ENCODE measurements at places on chromosomes 7 and 10.
A peak's percentile ranks its signal among the peaks of the same experiment; 100 is the strongest.

- DNase-seq, result no peak
Measured at GRCh38 chr10:43229208-43230061, 37.4 kb downstream of the RASGEF1A start.

GRCh38 chr10:97937928-97938327, 88.3 kb downstream of the GOLGA7B start:
- no peak for DNase-seq

GRCh38 chr10:90960355-90960814, 39.5 kb upstream of the ANKRD1 start:
- peak; percentile 99 for DNase-seq

- DNase-seq, result peak; percentile 40
Measured at GRCh38 chr7:29854257-29854938, 48.1 kb downstream of the WIPF3 start.

DNA sequence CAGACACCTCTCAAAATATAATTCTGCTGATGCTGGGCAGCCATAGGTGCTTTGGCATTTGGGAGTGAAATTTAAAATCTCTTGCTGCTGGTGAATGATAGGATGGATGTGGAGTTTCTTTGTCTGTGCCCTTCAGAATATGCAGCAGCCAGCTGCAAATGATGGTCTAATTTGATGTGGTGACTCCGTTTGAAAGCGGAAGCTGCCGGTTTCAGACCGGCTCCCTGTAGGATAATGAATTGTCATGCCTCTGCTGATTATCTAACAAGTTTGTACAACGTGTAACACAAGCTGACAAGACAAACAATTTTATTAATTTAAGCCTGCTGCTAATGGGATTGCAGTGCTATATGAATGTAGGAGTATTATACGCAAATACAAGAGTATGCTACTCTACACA, 103.5 kb downstream of the SND1 start:
- DNase-seq, result no peak

DNA sequence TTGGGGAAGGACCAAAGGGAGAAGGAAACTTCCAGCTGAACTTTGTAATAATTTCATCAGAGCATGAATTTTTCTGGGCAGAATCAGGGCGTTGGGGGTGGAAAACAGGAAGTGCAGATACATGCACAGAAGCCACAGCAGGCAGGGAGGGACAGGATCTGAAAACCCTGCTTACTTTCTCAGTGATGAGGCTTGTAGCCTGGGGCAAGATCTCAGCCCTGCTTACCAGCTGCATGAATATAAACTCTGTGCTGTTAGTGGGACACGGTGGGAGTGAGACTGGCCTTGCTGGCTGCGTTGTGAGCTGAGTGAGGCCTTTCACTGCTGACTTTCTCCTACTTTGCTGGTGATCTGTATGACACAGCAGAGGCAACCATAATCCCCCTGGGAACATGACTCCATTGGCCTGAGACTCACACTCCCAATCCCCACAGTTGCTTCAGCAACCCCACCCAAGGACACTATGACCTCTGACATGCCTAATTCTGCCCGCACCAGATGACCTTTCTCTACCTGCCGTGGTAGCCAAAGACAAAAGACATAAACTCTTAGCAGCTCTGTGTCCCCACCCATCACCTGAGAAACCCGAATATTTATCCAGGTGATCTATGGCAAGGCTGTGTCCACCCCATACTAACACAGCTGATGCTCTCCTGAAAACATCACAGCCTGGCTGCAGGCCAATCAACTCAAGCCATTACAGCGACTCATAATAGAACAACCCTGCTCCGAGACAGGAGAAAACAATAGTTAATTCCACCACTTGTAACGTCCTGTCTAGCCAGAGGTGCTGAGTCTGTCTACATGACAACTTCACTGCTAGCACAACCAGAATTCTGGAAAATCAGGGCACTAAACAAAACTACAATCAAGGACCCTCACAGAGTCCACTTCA, 190.7 kb upstream of the CHRM2 start:
- peak; percentile 70 for DNase-seq

DNA sequence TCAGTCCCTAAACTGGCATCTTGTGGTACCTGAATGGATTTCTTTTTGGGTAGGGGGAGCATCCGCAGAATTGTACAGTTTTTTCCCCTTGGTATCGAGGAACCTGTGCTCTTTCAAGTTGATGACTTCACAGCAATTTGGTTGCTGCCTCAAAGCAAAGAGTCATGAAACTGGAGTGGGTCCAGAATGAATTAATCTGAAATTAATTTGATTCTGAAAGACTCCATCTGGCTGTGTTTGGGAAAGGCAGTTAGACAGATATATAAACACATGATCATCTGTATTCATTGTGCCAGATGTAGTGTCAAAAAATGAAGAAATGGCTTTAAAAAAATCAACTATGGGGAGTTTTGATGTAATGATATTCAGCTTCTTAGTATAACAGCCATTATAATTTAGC, 136.1 kb downstream of the CELF2 start:
- no peak for DNase-seq

- DNase-seq, result no peak
Measured at GRCh38 chr10:51487576-51487975, 211.8 kb downstream of the CSTF2T start.

DNA sequence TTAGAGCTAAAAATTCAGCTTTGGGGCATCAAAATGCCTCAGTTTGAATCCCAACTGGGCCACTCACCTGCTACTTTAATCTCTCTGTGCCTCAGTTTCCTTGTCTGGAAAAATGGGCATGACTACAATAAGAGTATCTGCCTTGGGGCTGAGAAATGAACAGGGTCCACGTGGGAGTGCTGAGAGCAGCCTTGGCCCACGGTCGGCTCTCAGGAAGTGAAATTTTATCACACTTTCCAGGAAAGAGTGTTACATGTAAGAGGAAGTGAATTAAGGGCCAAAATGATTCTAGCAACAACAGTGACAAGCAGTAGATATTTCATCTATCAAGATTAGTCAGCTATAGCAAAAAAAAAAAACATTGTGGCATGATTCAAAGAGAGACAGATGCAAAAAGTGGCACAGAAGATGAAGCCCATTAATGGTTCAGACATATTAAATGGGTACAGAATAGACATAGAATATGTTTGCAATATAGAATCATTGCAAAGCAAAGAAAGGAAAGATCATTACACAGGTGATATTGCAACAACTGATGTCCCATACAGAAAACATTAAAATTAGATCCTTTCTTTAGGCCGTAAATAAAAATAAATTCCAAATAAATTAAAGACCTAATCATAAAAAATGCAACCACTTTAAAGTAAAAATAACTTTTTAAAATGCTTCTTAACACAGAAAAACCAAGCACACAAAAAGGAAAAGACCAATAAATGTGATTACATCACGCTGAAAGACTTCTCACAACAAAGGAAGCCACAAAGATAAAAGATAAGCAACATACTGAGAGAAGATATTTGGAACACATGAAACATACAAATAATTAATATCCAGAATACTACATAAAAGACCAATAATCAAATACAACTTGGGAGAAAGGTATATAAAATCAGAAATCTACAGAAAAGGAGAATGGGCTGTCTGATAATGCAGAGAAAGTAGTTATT, 4.3 kb downstream of the TMEM273 start:
- DNase-seq, result no peak

GRCh38 chr7:139896831-139897230, 67.8 kb downstream of the TBXAS1 start:
- DNase-seq, result no peak

DNA sequence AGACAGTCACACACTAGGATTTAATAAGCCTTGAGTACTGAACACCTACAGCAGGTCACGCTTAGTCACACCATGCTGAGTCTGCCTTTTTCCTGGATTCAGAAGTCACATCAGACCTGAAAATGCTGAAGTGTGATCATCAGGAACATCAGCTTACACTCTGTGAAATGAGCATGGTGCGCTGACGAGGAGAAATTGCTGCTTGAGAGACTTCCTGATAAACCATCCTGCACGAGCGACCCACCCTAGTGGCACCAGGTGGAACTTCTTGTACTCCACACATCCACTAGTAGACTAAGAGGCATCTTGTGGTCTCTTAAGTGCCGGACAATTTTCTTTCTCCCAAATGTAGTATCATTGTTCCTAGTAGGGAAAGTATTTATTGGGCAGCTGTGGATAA, 51.8 kb upstream of the MRLN start:
- DNase-seq, result peak; percentile 17

- DNase-seq, result no peak
Measured at GRCh38 chr10:110387983-110388686, 83.4 kb upstream of the SMNDC1 start.

DNA sequence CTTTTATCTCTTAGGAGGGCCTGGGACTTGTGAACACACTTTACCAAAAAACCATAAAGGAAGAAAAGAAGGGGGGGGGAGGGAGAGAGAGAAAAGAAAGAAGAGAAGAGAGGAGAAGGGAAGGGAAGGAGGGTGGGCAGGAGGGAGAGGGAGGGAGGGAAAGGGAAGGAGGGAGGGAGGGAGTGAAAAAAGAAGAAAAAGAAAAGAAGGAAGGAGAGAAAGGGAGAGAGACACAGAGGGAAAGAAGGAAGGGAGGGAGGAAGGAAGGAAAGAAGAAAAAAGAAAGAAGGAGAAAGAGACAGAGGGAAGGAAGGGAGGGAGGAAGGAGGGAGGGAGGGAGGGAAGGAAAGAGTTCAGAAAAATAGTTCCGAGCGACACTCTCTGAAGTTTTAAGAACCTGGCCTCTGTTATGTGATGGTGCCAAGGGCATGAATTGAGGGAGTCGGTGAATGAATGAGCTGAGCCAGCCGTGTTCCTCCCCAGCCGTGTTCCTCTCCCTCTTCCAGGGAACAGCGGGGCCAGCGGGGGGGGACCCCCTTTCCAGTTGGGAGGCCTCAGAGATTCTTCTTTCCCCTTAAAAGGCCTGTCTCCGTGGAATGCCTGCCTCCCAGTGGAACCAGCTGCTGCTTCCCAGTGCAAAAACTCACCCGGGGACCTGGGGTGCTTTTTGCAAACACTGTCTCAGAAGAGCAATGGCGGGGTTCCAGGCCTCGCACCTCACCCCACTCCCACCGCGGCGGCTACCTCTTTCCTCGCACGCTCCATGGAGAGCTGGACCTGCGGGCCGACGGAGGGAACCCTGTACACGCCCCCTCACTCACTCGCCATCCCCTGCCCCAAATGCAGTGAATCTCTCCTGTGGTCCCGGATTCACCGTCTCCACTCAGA, 84.1 kb downstream of the FOXL3 start:
- no peak for DNase-seq

- DNase-seq, result no peak
Measured at GRCh38 chr7:94304878-94305277, 89.8 kb upstream of the COL1A2 start.

GRCh38 chr7:130435311-130435854, 5.4 kb downstream of the CEP41 start:
- no peak for DNase-seq

DNA sequence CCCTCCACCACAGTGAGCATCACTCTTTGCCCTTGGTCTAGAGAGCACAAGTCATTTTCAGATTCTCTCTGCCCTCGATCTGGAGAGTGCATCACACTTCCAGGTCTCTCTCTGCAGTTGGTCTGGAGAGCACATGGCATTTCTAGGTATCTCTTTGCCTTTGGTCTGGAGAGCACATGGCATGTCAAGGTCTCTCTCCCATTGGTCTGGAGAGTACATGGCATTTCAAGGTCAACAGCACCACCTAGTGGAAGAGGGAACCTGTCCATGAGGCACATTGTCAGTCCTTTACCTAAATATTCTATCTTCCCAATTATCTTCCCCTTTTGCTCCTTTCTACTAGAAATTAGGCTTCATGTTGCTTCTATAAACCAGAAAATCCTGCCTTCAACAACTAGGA, 1139.4 kb downstream of the XPNPEP1 start:
- peak; percentile 60 for DNase-seq

DNA sequence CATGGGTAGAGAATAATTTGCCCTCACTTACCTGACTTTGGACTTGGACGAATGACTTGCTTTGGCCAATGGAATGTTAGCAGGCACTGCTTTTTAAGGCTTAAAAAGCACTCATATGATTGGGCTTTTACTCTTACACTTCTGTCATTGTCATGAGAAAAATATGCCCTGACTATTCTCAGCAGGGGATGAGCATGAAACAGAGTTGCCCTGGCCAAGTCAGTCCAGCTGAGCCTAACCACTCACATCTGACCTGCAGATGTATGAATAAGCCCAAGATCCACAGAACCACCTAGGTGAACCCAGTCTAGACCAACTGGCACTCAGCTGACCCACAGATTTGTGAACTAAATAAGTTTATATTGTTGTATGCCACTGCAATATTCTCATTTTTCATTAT, 573.5 kb downstream of the TNS3 start:
- DNase-seq, result no peak

DNA sequence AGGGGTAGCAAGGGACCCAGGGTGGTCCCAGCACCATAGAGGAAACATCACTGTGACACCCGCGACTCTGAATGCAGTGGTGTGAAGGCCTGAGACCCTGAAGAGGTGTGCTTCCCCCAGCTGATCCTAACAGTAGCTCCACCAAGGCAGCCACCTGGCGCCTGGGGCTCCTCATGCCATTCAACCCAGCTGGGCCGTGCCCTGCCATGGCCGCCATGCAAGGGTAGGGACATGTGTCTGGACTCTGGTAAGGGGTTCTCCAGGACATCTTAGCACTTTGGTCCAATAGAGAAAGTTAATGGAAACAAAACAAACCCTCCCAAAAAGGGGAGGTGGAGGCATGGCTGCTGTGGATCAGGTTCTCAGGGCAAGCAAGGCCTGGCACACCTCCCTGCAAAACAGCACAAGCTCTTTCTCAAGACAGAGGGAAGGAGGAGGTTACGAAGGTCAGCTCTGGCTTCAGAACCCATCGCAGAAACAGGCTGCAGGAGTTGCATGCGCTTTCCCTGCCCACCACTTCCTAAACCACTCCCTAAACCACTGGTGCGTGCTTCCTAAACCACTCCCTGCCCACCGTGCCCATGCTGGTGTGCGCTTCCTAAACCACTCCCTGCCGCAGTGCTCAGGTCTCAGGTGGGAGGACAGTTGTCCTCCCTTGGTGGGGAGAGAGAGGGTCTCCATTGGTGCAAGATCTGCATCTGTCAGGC, 108.7 kb downstream of the LARP4B start:
- no peak for DNase-seq

GRCh38 chr10:71265618-71266146, 53.3 kb downstream of the UNC5B start:
- DNase-seq, result no peak

- no peak for DNase-seq
Measured at GRCh38 chr7:140005341-140005740, 57.4 kb downstream of the PARP12 start.

GRCh38 chr7:2164646-2165045, 68.1 kb downstream of the MAD1L1 start:
- no peak for DNase-seq

DNA sequence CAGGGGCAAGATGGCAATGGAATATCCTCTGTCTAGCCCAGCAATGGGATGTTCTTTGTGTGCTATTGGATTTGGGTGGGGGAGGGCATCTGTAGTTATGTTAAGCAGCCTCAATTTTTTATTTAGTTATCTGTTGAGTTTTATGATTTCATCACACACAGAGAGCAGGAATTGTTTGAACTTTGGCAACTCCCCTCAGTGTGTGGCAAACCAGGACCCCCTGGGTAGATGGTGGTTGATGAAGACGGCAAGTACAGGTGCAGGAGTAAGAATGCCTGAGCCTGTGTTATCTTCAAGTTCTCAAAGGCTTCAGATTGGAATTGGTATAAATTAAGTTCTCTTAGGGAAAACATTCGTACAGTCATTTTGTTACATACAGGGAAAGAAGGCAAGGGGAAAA, 142.4 kb upstream of the SAMD8 start:
- DNase-seq, result no peak

- DNase-seq, result peak; percentile 63
Measured at GRCh38 chr10:3048119-3049019, 19.0 kb upstream of the PFKP start.

GRCh38 chr7:146655928-146656797, 539.6 kb downstream of the CNTNAP2 start:
- DNase-seq, result peak; percentile 61
